ENCODE measurements at places on chromosomes 6 and 20. TPM values are rescaled to one million over a fixed set of nuclear protein-coding genes. Genes with fewer than 3 reads are reported as not detected.

The RAB44 gene
- 0.05 TPM for total RNA-seq

The RMND1 gene
- total RNA-seq = 18.3 TPM

The SPTLC3 gene
- 0.05 TPM for total RNA-seq

The LGSN gene
- not detected for total RNA-seq

DNA sequence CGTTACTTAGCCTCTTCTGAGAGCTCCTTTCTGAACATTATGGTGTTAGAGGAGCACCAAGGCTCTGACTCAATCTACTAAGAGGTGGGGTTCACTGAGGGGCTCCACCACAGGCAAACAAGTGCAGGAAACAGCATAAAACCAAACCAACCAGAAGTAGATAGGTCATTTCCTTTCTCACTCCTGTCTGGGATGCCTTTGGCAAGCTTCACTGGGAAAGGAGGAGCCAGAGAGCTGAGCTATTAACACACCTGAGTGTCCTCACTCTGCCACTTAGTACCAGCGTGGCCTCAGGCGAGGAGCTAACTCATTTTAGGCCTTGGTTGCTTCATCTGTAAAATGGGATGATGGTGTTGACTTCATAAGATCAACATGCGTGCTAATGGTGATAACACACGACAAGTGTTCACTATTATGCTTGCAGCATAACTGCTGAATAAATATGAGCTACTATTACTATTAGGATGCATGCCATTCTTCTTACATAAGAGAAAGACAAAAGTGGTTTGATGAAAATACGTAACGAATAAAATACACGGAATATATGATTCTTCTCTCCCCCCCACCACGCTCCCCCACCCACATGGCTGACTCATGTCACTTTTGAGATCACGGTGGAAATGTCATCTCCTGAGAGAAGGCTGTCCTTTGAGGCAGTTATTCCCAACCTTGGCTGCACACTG is 185.4 kb downstream of the BCAS1 start:
- no peaks in the 10 kb centered on the region for H3K27me3 ChIP-seq
- peaks cover 3% of the 10 kb centered on the region for H3K4me1 ChIP-seq
- no peak for DNase-seq
- no peaks in the 10 kb centered on the region for H3K36me3 ChIP-seq
- no peak overlapping the region for H3K4me3 ChIP-seq

- H3K4me3 ChIP-seq = no peak overlapping the region
- H3K36me3 ChIP-seq = peaks cover 20% of the 10 kb centered on the region
- no peak for DNase-seq
- H3K27me3 ChIP-seq = no peaks in the 10 kb centered on the region
- no peak overlapping the region for H3K27ac ChIP-seq
These were observed 37.0 kb downstream of the DYNLT1 start for GRCh38 chr6:158607411-158608170.

DNA sequence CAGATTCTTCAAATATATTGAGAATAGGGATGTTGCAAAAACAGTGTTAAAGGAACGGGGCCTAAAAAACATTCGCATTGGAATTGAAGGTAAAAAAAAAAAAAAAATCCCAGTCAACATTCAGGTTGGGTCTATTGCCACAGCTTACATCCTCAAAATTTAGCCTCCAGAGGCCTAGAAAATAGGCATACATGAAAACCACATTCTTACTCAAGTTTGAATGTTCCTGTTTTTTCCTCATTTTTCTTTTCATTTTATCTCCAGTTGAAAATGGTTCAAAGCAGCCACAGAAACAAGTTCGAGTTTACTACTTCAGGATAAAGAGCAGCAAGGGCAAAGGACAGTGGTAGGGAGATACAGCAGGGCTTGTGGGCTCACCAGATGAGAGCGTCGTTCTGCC is 41.9 kb downstream of the KCTD20 start:
- H3K27me3 ChIP-seq = no peaks in the 10 kb centered on the region
- no peaks in the 10 kb centered on the region for H3K4me1 ChIP-seq
- no peak overlapping the region for H3K4me3 ChIP-seq

DNA sequence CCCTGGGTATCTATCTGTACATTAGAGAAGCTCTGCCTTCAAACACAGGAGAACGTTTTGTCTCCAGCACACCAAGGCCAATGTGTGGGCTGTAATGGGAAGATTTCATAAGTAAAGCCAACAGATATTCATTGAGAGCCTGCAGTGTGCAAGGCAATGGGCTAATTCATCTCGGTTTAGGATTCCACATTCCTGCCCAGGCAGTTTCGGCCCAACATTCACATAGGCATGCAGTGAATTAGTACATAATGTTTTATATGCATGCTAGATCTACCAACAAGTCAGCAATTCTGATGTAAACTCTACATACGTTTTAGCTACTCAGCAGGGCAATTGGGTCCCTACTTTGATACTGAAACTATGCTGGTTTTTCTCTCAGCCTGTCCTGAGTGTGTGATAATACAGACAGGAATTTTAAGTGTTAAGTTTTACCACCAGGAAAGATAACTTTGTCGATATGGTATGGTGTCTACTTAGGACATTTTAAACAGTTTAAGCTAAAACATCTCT is 46.9 kb upstream of the NAA20 start:
- no peaks in the 10 kb centered on the region for H3K4me1 ChIP-seq
- H3K36me3 ChIP-seq = no peaks in the 10 kb centered on the region
- no peak for DNase-seq
- no peak overlapping the region for H3K4me3 ChIP-seq
- no peak overlapping the region for H3K27ac ChIP-seq

GRCh38 chr6:133547136-133547535 is 306.0 kb downstream of the EYA4 start:
- H3K27me3 ChIP-seq = peaks cover 2% of the 10 kb centered on the region
- no peak for DNase-seq
- H3K4me1 ChIP-seq = no peaks in the 10 kb centered on the region

- no peak within 1 kb of the TSS for H3K27ac ChIP-seq
- no peaks in the 10 kb centered on the region for H3K4me1 ChIP-seq
- no peak for DNase-seq
These were observed at the start of gene SLC22A23 for GRCh38 chr6:3456898-3457709. SLC22A23 (minus strand) TSS chr6:3457050; CDS start chr6:3456559, 491 bp downstream.

GRCh38 chr6:150514806-150515380 is 84.8 kb upstream of the PLEKHG1 start:
- no peak overlapping the region for H3K27ac ChIP-seq
- no peak for DNase-seq
- no peak overlapping the region for H3K4me3 ChIP-seq
- no peaks in the 10 kb centered on the region for H3K36me3 ChIP-seq
- no peaks in the 10 kb centered on the region for H3K4me1 ChIP-seq

- H3K27ac ChIP-seq = no peak overlapping the region
- H3K4me1 ChIP-seq = peaks cover 3% of the 10 kb centered on the region
- DNase-seq = no peak
These were observed 109.5 kb downstream of the TRIM27 start for GRCh38 chr6:28814032-28814976.

DNA sequence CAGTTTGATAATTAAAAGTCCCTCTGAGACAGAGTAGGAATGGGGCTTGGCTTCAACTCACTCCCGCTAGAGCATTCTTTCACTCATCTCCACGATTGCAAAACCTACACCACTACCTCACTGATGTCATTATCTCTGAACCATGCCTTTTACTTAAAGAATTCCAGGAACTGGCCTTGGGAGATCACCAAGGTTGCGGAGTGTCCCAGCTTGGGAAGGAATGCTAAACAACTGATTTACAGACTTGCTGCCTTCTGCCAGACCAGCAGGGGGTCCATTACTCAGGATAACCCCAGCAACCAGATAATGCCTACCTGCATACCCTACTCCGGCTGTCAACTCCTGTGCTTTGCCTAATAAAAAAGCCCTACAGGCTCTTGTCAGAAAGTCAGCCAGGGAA is 102.2 kb upstream of the RALGAPA2 start:
- no peaks in the 10 kb centered on the region for H3K36me3 ChIP-seq
- H3K4me1 ChIP-seq = no peaks in the 10 kb centered on the region
- no peaks in the 10 kb centered on the region for H3K27me3 ChIP-seq
- DNase-seq = no peak
- no peak overlapping the region for H3K27ac ChIP-seq

DNA sequence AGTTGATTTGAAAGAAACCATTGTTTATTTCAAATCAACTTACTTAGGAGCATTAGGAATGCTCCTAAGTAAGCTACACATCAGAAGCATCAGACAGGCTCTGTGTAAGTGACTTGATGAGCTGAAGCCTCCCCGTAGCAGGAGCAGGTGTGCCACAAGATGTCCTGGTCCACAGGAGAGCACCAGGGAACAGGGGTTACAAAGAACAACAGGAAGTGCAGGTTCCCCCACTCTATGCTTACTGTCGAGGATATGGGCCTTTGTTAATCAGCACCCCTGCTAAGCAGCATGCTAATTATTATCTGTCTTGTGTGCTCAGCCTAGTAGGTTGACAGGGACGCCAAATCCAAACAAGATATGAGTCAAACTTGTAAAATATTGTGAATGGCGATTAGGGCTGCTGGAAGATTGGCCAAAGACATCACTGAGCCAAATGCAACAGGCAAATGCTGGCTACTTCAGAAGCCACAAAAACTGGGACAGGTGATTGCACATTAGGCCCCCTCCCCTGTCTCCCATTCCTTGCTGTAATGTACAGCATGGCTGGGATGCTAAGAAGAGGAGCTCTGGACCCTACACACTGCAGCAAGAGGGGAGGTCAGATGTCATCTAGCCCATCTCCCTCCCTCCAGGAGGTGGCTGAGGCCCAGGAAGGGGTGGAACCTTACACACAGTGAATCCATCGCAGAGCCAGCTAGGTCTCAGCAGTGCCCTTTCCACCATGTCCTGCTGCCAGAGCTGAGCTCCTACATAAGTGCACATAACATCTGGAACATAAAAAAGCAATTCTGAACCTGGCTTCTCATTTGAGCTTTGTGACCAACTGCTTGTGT is 939 bp downstream of the TGM3 start:
- H3K36me3 ChIP-seq = no peaks in the 10 kb centered on the region
- no peak overlapping the region for H3K4me3 ChIP-seq
- H3K27ac ChIP-seq = no peak overlapping the region
- peaks cover 9% of the 10 kb centered on the region for H3K4me1 ChIP-seq
- no peaks in the 10 kb centered on the region for H3K27me3 ChIP-seq
